ENCODE measurements at places on chromosomes 2 and 18. TPM values are rescaled to one million over a fixed set of nuclear protein-coding genes. Genes with fewer than 3 reads are reported as not detected.

DNA sequence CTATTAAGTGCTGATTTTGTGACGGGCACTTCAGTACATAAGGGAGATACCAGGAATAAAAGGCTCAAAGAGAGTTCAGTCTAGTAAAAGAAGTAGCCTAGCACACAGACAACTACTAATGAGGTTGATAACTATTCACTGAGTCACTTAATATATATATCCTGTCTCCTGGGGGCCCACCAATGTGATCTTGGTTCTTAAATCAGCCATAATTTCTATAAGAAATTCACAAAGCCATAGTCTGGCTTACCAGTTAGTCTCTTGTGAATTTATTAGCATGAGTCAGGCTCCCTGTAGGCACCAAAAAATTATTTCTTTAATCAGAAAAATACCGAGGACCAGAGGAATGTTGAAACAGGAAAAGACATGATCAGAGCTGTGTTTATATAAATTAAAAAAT, 10.4 kb downstream of the KCNE4 start:
- DNase-seq = no peak

The RBKS gene
- 13.3 TPM for total RNA-seq

- DNase-seq = no peak
Measured at GRCh38 chr2:155412598-155412997, 714.1 kb downstream of the KCNJ3 start.

The SLC14A1 gene
- total RNA-seq = 0.96 TPM

The PARD3B gene
- 9.3 TPM for total RNA-seq

DNA sequence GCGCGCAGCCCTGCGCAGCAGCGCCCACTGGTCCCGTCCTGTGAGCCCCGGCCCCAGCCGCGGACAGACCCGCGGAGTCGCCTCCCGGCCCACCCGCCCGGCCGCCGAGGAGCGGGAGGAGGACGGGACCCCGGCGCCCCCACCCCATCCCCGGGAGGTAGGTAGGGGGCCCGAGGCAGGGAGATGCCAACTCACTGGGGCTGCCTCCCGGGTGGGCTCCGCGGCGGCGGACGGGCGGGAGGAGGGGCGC, 160 bp downstream of the SPTBN1 start:
- no peak for DNase-seq

GRCh38 chr2:174963437-174964400, 41.5 kb downstream of the CHN1 start:
- no peak for DNase-seq

- no peak for DNase-seq
Measured at GRCh38 chr2:222877556-222878300, 16.9 kb downstream of the ACSL3 start.

DNA sequence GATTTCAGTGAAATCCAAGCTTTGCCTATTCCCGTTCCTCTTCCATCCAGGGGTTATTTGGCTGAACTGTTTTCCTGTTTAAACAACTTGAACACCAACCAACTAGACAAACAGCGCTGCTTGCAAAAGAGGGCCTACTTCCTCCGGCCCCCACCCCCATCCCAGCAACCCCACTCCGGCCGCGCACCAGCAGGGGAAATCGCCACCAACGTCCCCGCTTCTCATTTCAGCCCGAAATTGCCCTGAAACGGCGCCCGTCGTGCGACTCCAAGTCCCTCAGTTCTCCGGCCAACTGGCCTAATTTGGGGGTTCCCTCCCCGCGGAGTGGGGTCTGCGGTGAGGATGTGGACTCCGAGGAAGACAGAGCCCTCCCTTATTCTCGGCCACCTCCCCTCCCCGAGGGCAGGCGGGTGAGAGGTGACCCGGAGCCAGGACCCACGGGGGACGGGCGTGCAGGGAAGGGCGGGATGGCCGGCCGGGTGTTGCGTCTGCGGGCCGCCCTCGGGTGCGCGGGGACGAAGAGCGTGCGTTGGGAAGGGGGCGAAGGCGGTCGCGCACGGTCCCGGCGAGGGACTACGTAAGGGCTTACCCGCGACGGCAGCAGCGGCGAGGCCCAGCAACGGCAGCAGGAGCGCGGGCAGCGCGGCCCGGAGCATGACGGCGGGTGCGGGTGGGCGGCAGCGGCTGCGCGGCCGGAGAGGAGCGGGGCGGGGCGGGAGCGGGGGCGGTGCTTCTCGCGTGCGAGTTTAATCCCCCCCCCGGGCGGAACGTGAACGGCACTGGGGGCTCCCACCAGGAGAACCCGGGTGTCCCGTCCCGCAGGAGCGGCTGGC, at the start of gene CD302:
TSS of gene CD302 (minus strand) at position 666 of the 833 bp plus-strand sequence. CDS start at position 656, 10 bp downstream.
- peak; percentile 91 for DNase-seq

DNA sequence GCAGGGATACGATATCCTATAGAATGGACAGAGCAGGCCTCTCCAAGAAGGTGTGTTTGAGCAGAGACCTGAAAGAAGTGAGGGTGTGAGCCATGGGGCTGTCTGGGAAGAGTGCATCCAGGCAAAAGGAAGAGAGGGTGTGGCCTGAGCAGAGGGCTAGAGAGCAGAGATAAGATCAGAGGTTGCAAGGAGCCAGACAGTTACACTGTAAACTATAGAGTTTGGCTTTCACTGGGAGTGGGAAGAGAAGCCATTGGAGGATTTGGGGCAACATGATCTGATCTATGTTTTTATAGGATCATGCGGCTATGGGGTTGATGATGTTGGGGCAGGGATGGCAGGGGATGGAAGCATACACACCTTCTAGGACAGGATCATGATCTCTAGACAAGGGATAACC, 124.1 kb upstream of the MAP3K20 start:
- no peak for DNase-seq

DNA sequence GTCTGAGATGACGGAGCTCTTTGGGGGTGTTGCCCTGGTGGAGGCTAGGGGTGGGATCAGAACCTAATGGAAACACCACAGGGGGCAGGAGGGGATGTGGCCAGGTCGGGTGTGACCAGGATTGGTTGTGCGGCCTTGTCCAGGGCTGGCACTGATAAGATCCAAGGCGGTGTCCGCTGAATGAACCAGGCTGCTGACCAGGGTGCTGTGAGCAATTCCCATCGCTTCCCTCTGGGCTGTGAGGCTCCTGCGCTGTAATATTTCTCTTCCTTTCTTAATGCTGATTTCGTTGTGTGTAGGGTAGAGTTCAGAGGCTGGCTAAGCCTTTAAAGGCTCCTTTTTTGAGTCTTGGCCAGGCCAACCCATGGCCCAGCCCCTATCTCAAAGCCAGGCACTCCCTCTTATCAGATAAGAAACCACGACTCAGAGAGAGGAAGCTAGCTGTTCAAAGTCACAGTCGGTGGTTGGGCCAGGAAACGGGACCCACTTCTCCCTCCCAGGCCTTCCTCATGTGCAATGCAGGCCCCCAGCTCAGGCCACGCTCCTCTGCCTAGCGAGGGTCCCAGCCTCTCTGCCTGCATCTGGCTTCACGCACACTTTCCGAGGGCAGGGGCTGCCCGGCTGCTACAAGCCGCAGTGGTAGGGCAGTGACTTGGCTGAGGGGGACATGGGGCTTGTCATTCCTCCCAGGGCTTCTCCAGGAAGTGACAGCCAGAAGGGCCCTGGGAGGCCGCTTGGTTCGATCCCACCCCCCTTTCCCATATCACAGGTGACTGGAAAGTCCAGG, 26.0 kb upstream of the FOSL2 start:
- no peak for DNase-seq

- no peak for DNase-seq
Measured at GRCh38 chr2:161836664-161837063, 212.4 kb downstream of the SLC4A10 start.

DNA sequence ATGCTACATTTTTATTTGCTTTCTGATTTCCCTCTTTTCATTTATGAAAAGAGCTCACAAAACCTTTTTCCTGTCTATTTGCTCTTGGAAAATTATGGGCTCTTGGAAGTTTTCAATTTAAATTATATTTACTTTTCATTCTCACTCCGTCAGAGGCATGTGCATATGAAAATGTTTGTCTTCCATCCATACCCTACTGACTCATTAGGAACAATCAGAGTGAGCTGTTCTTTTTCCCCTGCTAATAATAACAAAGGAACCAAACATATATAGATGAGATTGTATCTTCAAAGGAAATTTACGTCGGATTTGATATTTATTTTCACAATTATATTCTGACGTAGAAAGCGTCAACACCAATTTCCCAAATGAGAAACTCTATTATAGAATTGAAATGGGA, 1101.2 kb downstream of the TSN start:
- DNase-seq = no peak

The CREG2 gene
- total RNA-seq = not detected

DNA sequence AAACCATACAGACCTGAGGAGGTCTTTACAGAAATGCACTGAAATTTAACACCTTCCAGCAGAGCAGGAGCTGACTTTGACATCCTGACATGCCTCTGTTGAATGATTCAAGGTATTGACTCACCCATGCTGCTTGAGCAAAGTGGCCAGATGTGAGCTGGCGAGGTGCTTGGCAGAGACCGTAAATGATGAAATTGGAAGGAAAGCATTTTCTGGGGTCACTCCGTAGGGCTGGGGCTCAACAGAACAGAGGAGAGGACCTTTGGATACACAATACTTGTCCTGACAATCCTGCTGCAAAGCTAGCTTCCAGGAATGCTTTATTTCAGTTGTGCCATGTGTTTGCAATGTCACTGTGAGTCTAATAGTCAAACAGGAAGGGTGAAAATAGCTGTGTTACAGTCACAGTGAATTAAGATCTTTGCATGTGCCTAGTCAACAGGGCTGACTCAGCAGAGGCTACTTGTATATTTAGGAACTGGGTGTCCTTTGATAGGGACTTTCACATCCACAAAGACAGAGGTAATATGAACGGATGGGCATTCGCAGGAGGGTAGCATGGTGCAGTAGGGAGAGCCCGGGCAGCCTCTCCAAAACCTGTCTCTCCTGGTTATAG, 31.6 kb upstream of the NCK2 start:
- no peak for DNase-seq

- DNase-seq = peak; percentile 48
Measured at GRCh38 chr2:13114391-13114790, 397.7 kb downstream of the TRIB2 start.

DNA sequence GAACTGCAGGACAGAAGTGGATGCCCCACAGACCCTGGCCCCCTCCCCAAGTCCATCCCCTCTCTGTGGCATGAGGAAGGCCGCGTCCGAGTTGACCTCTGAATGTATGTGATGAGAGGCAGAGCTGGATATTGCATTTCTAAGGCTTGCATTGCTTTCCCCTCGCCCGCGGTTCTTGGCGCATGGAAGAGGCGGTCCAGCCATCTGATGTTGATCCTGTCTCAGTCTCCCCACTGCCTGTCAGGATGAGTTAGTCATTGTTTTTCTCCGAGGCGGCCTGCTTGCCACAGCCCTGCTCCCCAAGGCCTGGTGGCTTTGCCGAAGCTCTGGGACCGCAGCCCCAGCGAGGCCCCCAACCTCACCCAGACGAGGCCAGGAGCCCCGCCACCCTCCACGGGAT, 88.6 kb downstream of the SMAD7 start:
- no peak for DNase-seq

The KCNE4 gene
- 1.2 TPM for total RNA-seq

The PRKAG3 gene
- not detected for total RNA-seq

The CABLES1 gene
- total RNA-seq = 12.8 TPM

GRCh38 chr2:15729709-15730544, 138.3 kb downstream of the DDX1 start:
- DNase-seq = no peak

- DNase-seq = no peak
Measured at GRCh38 chr2:202490479-202490878, 114.4 kb downstream of the BMPR2 start.

The GRHL1 gene
- 4.7 TPM for total RNA-seq

The ZNF804A gene
- not detected for total RNA-seq

The HOXD9 gene
- not detected for total RNA-seq

DNA sequence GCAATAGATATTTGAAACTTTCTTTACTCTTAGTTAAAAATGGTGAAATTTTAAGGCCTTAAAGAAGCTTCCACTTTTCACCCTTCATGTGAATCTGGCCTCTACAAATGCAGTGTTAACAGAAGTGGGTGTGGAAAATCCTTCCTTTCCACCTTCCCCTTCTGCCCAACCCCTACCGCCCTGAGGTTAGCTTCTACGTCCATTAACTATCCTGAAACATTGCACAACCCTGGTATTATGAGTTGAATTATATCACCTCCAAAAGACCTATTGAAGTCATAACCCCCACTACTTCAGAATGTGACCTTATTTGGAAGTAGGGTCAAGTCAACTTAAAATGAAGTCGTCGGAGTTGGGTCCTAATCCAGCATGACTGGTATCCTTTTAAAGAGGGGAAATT, 80.8 kb upstream of the ACSL3 start:
- DNase-seq = no peak

DNA sequence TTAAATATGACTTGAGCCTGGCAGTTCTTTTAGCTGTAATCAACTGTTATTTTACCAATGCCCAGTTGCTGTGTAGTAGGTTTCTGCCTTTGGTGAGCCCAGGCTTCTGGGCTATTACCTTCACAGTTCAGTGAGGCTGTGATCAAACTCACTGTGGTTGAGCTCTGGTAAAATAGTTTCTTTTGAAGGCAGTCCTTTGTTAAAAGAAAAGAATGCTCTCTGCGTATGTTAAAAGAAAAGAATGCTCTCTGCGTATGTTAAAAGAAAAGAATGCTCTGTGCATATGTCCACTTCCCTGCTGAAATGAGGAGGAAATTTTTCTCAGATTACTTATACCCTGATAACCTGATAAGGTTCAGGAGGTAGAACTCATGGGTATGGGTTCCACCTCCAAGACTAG, 244.3 kb downstream of the RNF144A start:
- DNase-seq = no peak

DNA sequence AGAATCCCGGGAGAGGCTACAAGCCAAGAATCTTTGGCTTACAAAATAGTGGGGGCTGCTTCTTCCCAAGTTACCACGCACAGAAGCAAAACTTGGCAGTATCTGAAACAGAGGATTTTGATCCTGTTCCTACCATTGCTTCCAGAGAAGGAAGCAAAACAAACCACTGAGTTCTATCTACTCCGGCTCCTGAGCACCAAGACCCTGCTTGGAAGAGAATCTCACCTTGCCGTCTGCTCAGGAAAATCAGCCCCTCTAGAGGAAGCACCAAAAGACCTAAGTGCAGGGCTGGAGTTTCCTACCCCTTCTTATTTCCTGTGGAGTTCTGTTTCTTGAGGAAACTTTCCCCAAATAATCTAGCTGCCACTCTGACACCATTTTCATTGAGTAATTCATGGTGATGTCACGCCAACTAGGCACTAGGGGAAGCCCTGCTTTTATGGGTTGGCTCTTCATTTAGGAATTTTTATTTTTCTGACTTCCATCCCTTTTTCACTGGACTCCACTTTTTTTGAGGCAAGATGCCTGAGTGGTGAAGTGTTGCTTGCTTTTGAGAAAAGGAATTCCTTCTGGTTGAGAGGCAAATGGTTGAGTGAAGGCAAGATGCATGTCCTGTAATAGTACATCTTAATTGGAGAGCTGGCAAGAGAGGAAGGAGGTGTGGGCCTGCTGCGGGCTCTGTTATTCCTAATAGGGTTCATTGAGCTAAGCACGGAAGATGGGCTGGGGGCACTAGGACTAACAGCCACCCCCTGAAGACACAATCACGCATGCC, 36.8 kb upstream of the EML4 start:
- DNase-seq = no peak

- DNase-seq = no peak
Measured at GRCh38 chr2:216808805-216809425, 50.9 kb downstream of the TNP1 start.

- DNase-seq = no peak
Measured at GRCh38 chr18:34867520-34867919, 157.4 kb downstream of the DTNA start.
